Naive B cell (primary cell): ENCODE measurements at places on chromosomes 12 and 14. TPM values are rescaled to one million over a fixed set of nuclear protein-coding genes. Genes with fewer than 3 reads are reported as not detected.

ITGB7 gene
- polyA plus RNA-seq = 63.2 TPM

TSPAN19 gene
- polyA plus RNA-seq = not detected

DNA sequence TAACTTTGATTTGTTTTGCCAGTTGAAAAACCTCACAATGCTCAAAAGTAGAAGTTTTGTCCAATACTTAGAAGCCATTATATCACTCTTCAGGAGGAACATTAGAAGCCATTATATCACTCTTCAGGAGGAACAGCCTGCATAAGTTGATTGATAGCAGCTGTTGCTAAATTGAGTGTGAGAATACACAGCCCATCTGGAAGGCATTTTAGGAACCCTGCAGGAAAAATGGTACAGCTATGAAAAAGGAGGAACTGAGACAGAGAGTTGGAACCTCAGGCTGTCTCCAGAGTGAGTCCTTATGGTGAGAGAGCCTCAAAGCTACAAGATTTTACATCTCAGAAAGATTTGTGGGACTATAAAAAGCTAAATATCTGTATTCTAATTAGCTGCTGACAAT lies 207.0 kb downstream of the MYRFL start:
- no peak for DNase-seq
- no peak overlapping the region for H3K27ac ChIP-seq
- H3K4me3 ChIP-seq = no peak overlapping the region

- H3K36me3 ChIP-seq = no peaks in the 10 kb centered on the region
- no peaks in the 10 kb centered on the region for H3K4me1 ChIP-seq
- no peak overlapping the region for H3K27ac ChIP-seq
- DNase-seq = no peak
- peaks cover 9% of the 10 kb centered on the region for H3K27me3 ChIP-seq
Observed at GRCh38 chr14:23751616-23752015, 115.5 kb downstream of the DHRS2 start.

GRCh38 chr14:89757313-89757939 lies 197.1 kb downstream of the EFCAB11 start:
- H3K27me3 ChIP-seq = no peaks in the 10 kb centered on the region
- H3K36me3 ChIP-seq = no peaks in the 10 kb centered on the region
- DNase-seq = no peak

DCAF5 gene
- polyA plus RNA-seq = 45.9 TPM

IL22 gene
- not detected for polyA plus RNA-seq

DNA sequence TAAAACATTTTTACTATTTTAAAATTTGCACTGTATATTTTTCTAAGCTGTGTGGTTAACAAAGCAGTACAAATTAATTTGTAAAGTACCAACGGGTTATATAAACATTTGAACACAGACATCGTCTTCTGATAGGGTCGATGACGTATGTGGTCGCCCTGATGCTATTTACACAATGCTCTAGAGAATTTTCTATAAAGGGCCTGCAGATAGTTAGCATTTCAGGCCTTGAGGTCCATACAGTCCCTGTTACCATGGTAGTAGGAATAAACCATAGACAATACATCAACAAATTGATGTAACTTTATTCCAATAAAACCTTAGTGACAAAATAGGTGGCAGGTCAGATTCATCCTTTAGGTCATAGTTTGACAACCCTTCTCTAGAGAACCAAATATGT lies 25.7 kb upstream of the PDZRN4 start:
- no peak for DNase-seq
- no peaks in the 10 kb centered on the region for H3K36me3 ChIP-seq
- H3K4me1 ChIP-seq = no peaks in the 10 kb centered on the region
- H3K27ac ChIP-seq = no peak overlapping the region

DNA sequence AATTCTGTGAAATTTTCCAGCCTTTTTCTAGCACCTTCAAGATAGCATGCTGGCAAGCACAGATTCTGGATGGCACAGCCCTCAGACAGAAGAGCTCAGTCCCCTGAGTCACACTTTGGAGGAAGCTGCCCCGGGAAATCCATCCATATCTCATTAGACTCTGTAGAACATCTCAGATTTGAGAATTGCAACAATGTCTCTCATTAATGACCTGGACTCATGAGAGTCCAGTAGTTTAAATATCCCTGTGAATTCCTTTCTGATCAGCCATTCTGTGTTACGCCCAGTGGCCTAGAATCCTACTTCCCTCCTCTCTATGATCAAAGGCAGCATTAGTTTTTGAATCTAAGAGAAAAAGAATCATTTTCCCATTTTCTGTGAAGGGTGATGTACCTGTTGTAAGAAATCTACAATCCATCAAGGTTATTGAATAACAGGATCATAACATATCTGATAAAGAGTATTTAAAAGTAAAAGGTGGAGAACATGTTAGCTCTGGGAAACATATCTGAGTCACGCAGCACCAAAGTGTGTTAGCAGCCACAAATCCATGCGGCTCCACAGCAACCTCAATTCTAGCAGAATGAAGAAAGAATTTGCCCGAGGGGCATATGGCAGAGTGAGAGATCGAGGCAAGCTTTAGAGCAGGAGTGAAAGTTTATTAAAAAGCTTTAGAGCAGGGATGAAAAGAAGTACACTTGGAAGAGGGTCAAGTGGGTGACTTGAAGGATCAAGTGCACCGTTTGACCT lies 855.6 kb upstream of the TMEM132C start:
- H3K4me1 ChIP-seq = no peaks in the 10 kb centered on the region
- no peak overlapping the region for H3K4me3 ChIP-seq

DNA sequence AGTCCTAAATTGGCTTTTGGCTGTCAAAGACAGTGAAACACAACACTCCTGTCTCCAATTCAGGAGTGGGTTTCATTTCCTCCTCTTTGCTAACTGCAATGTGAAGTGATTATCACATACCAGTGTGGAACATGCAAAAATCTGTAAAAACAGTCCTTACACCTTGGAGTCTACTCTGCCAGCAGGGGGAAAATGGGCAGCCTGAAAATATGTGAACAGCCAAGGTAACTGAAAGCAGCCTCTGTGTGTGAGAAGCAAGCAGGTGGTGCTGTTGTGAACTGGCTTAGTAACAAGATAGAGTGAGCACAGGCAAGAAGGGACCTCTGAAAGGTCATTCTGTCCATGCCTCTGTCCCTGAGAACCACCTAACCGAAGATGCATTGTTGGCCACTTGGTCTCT lies 6.0 kb downstream of the PRMT8 start:
- no peaks in the 10 kb centered on the region for H3K36me3 ChIP-seq
- DNase-seq = no peak
- H3K4me3 ChIP-seq = no peak overlapping the region
- peaks cover 6% of the 10 kb centered on the region for H3K4me1 ChIP-seq
- H3K27me3 ChIP-seq = peaks cover 52% of the 10 kb centered on the region
